Umbilical cord (tissue), 2 donors: ENCODE measurements at places on chromosomes 5 and 9. TPM values are rescaled to one million over a fixed set of nuclear protein-coding genes. Genes with fewer than 3 reads are reported as not detected.

F12 gene
- not detected for total RNA-seq

KCTD16 gene
- 16.1 TPM for total RNA-seq

EQTN gene
- total RNA-seq: not detected

FOXI1 gene
- 0.48 TPM for total RNA-seq

LRRC14B gene
- not detected for total RNA-seq

RPL7A gene
- 1,575 TPM for total RNA-seq

MED7 gene
- 10.4 TPM for total RNA-seq

SYK gene
- 9.6 TPM for total RNA-seq

GABRA6 gene
- 3.9 TPM for total RNA-seq

ACOT12 gene
- 4.6 TPM for total RNA-seq

F2RL1 gene
- total RNA-seq: 3.9 TPM

BAAT gene
- total RNA-seq: 1.2 TPM

SPINK4 gene
- not detected for total RNA-seq

CTSV gene
- total RNA-seq: 6.7 TPM

IQGAP2 gene
- total RNA-seq: 32.3 TPM

PRUNE2 gene
- total RNA-seq: 12.3 TPM

HMMR gene
- total RNA-seq: 5.3 TPM
